Fibroblast of skin of back (primary cell): ENCODE measurements at places on chromosomes 7 and 10.

DNA sequence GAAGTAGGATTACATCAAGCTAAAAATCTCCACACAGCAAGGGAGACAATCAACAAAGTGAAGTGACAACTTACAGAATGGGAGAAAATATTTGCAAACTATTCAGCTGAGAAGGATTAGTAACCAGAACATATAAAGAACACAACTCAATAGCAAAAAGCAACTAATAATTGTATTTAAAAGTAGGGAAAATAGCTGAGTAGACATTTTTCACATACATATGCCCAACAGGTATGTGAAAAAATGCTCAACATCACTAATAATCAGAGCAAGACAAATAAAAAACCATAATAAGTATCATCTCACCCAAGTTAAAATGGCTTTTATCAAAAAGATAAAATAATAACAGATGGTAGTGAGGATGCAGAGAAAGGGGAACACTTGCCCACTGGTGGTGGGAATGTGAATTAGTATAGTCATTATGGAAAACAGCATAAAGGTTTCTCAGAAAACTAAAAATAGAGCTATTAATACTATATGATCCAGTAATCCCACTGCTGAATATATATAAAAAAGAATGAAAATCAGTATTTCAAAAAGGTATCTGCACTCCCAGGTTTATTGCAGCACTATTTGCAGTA, 784.5 kb upstream of the C7orf33 start:
- DNase-seq = no peak

GRCh38 chr10:43674553-43675210, 26.0 kb upstream of the ZNF32 start:
- no peak for DNase-seq

- no peak for DNase-seq
These were observed 28.1 kb downstream of the STAMBPL1 start for GRCh38 chr10:88908194-88908593.

- peak; percentile 76 for DNase-seq
These were observed 174.9 kb upstream of the NRP1 start for GRCh38 chr10:33509231-33509831.

DNA sequence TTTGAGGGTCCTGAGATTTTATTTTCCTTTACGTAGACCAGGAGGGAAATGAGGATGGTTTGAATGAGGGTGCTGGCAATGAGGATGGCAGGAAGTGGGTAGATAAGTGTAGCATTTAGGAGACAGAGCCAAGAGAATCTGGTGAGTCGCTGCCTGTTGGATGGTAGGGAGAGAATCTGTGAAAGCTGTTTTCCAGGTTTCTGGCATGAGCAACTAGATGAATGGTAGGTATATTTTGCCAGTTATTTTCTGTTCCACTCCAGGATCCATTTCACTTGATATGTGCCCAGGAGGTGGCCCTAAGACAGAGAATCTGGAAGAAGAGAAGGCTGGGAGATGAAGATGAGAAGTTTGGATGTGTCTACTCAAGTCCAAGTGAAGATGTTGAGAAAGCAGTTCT, 63.3 kb upstream of the VIPR2 start:
- no peak for DNase-seq

- DNase-seq = no peak
These were observed 123.7 kb downstream of the AVL9 start for GRCh38 chr7:32618987-32619386.

GRCh38 chr10:61903221-61903927, 1.9 kb downstream of the ARID5B start:
- DNase-seq = peak; percentile 57

- DNase-seq = no peak
These were observed 30.7 kb upstream of the SLC26A3 start for GRCh38 chr7:107833684-107834106.

DNA sequence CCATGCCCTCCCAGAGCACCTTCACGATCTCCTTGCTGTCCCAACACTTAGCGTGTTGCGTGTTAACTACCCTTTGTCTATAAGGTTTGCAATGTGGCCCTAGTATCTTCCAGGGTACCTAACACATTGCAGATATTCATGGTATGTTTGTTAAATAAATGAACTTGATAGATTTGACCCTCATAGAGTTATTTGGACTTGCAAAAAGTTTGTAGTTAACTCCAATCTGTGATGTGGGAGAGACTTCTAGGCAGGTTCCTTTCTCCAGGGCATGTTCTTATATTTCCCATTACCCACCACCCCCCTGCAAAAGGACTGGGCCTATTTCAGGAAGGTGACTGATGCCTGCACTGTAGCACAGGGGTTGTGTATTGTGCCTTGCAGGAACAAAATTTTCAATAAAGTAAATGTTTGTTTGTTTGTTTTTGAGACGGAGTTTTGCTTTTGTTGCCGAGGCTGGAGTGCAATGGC, 612 bp downstream of the HILPDA start:
- DNase-seq = no peak

- no peak for DNase-seq
These were observed 421.1 kb upstream of the LRGUK start for GRCh38 chr7:133706016-133706415.

DNA sequence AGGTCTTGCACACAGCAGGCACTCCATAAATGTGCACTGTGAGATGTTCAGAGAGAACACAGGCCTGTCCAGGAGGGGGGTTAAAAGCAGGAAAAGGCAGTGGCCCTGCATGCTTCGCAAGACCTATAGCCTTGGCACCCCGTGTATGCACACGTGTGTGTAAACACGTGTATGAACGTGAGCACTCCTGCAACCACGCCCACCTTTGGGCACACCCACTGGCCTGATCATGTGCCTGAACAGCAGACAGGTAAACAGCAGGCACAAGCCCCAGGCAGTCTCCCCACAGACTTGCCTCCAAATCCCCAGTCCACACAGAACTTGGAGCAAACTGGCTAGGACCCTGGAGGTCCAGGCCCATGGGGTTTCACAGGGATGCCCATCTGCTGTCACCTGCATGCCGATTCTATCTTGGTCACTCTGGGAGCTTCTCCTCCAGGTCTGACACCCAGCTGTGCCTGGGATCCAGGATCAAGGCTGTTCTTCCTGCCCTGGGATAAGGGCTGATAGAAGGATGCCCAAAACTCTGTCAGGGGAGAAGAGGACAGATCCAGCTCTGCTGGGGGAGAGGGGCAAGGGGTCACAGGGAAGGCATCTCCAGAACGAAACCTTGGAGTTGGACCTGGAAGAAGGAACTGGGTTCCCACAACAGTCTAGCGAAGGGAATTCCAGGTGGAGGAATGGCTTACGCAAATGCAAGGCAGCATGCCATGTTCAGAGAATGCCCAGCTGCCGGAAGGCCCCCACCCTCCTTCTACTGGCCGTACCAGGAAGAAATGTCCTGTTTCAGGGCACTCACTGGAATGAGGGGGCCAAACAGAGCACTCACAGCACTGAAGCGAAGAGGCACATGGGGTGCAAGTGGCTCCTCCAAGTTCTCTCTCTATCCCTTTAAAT, 14.3 kb upstream of the ZMIZ1 start:
- no peak for DNase-seq

DNA sequence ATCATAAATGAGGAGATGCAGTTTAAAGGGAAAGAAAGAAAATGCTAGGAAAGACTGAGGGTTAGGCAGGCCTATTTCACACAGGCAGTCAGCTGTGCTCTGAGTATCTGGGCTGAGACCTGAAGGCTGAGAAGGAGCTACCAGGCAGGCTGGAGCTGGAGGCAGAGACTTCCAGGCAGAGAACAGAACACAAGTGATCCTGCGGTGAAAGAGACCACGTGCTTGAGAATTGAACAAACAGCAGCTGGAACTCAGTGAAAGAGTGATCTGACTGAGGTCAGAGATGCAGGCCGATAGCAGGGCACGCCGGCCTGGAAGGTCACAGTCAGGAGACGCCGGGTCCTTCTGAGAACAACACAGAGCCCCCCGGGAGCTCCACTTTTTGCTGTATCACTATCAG, 147.8 kb downstream of the ADAM12 start:
- DNase-seq = no peak

- DNase-seq = no peak
These were observed 107.0 kb downstream of the LARP4B start for GRCh38 chr10:824497-824896.

DNA sequence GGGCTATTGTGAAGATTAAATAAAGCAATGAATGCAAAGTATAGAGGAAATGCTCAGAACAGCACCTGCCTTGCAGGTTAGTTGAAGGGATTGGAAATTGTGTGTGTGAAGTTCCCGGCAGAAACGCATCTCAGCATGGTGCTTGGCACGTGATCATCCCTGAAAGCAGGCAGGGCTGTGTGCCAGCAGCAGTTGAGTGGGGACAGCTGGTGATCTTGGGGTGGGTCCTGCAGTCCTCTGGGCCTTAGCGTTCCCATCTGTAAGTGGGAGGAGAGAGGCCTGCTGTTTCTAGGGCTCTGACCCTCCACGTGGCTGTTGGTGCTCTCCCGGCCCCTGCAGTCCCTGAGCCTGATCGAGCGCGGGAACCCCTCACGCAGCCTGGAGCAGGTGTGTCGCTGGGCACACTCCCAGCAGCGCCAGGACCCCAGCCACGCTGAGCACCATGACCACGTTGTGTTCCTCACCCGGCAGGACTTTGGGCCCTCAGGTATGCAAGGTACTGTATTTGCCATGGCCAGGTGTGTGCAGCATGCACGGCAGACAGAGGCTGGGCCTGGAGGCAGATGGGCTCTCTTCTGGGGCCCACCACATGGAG, 55.3 kb downstream of the TBATA start:
- DNase-seq = no peak

GRCh38 chr10:107557916-107558315, 393.4 kb upstream of the SORCS1 start:
- DNase-seq = peak; percentile 59

DNA sequence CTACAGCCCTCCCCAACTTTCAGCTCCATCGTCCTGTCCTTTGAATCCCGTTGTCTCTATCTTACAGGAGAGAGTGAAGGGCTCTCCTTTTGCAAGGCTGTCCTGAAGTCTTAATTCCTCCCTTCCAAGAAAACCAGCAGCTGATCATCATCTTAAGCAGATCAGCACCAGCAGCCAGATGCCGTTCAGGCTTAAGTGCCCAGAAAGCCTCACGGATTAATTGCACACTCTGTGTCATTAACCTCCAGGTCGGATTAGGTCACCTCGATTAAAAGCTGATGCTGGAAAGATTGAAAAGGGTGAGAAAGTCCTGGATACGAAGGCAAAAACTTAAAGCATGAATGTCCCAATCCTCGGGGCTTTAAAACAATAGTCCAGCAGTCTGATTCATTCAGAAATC, 24.8 kb upstream of the ADARB2 start:
- no peak for DNase-seq

DNA sequence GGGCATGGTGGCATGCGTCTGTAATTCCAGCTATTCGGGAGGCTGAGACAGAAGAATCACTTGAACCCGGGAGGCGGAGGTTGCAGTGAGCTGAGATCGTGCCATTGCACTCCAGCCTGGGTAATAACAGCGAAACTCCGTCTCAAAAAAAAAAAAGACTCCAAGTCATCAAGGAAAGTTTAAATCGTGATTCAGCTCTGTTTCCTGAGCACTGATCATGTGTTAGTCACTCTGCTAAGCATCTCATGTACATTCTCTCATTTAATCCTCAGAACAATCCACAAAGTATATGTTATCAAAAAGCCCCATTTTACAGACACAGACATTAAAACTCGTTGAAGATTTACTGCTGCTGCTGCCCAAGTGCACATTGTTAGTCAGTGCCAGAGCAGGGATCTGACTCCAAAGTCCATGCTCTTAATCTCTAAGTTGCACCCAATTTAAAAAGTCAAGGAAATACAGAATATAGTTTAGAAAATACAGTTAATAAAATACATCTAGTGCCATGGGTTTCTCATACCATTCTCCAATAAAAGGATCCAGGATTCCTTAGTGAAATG, 6.2 kb downstream of the PIK3AP1 start:
- DNase-seq = no peak

DNA sequence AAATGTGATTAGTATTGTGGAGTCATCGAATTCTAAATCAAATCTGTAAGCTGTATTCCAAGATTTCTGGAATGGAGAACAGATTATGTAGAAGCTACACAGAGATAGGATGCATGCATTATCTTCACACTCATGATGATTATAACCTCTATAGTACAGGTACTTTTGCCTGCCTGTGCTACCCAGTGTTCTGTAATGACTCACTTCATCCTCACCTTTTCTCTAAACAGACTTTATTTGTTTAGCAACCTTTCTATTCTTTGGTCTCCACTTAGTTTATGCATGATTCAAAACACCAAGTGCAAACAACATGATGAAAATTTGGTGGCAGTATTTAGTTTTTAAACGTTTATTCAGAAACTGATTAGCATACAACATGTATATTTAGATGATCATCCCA, 68.4 kb upstream of the PRPS1L1 start:
- DNase-seq = no peak

- DNase-seq = no peak
These were observed 366.4 kb downstream of the SEMA3D start for GRCh38 chr7:84820481-84820880.

- no peak for DNase-seq
These were observed 140.0 kb upstream of the PHYHIPL start for GRCh38 chr10:59036311-59037017.

- DNase-seq = no peak
These were observed 1.3 kb upstream of the ATXN7L1 start for GRCh38 chr7:105877736-105878135.

- DNase-seq = peak; percentile 18
These were observed 5.7 kb downstream of the GATA3 start for GRCh38 chr10:8060010-8060703.

DNA sequence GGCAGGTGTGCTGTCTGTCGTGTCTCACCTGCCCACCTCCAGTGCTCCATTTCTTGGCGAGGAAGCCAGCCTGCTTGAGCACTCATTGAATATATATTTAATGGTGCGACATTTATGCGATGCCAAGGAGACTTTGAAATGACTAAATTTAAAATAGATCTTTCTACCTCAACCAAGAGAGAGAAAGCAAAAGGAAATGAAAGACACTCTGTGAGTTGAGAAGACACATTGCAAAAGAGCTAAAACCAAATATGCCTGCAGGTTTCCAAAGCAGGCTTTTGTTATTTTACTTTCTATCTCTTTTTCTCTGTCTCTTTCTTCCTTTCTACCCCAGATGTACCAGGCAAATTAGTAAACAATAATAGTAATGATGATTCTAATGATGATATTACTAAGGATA, 53.6 kb upstream of the AOAH start:
- no peak for DNase-seq

DNA sequence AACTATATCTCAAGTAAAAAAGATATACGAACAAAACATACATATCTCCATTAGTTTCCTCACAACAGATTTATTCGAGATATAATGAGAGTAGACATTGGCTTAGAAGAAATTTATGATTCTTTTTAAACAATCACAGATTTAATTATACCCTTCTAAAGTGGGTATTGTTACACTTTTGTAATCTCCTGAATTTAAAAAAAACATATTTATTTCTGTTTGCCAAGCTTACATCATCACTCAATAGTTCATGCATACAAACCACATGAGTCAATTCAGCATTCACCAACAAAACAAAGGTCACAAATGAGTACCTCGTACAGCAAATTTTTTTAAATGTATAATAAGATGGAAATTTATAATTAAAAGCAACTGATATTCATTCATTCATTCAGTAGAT, 17.6 kb downstream of the LRRN3 start:
- peak; percentile 27 for DNase-seq
